ENCODE measurements at places on chromosomes 1 and 21.

DNA sequence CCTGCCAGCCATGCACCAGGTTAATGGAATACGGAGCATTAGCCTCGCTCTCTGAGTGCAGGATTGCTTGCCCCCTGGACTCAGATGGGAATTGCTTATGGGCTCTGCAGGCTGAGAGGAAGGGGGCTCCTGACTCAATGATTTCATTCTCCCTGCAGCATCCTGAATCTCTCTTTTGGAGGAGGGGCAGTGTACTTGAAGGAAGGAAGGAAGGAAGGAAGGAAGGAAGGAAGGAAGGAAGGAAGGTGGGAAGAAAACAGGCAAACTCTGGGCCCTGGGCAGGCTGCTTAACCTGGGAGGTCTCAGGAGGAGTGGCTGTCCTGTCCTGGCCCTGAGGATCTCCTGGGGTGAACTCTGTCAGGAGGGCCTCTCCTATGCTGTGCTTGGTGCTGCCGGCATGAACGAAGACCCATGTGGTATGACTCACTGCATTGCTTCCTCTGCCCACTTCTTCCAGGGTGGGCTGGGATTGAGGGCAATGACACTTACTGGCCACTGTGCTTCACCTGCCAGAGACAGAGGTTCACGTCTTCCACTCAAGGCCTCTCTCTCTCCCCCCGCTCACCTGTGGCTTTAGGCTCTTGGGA lies 257.1 kb upstream of the CSF3R start:
- no peak for DNase-seq

- no peak for DNase-seq
Observed at GRCh38 chr1:200602632-200603031, 17.9 kb downstream of the KIF14 start.

- no peak for DNase-seq
Observed at GRCh38 chr1:73903092-73903491, 294.9 kb downstream of the LRRIQ3 start.

GRCh38 chr1:8941906-8942305 lies 3.8 kb upstream of the CA6 start:
- DNase-seq: no peak

DNA sequence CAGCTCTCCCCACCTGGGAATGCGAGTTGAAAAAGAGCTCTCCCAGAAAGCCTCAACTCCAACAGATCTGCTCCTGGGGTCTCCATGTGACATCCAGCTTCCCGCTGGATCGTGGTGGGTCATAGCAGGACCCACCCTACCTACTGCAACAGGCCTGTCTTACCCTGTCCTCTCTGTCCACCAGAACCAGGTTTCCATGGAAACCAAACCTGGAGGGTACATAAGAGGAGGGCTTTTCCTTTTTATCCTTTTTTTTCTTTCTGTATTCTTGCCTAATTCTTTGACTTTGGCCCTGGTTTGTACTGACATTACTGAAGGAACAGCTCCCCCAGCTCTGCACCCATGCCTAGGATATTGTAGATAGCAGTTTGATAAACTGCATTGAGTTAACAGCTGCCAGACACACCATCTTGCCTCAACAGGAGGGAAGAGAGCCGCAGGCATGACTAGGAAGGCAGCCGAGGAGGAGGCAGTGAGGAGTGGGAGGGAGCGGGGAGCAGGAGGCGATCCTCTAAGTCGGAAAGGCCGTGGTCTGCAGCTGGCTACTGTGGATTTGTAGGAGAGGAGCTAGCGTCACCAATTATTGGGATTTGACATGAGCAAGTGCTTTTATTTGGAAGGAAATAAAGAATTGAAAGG lies 9.7 kb upstream of the FMOD start:
- DNase-seq: no peak

GRCh38 chr1:12486401-12487005 lies 131.5 kb downstream of the DHRS3 start:
- no peak for DNase-seq

- DNase-seq: no peak
Observed at GRCh38 chr1:160981584-160982411, 27.2 kb upstream of the ITLN2 start.

DNA sequence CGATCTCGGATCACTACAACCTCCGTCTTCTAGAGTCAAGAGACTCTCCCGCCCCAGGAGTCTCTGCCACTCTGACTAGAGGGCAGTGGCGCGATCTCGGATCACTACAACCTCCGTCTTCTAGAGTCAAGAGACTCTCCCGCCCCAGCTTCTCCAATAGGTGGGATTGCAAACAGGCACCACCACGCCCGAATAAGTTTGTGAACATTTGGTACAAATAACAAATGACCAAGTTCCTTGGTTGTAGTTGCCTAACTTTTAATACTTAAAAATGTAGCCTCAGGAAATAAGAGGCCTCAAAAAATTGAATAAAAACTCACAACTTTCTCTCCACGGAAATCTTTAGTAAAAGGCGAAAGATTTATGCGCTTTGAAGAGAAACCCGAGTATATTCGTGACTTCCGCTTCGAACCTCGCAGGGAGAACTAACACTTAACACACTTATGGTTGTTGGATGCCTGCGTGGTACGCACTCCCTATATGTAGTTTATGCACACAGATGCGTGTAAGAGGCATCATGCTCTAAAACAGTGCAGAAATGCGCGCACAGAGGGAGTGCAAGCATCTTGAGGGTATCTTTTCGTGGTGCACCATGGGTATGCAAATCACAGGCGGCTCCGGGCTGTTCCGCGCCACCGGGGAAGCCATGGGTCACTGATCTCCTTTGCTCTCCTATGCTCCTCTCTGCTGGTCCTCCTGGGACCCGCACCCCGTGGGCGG lies 11.4 kb downstream of the BTBD19 start:
- DNase-seq: peak; percentile 64

GRCh38 chr1:57590978-57591377 lies 167.1 kb upstream of the DAB1 start:
- DNase-seq: no peak

- no peak for DNase-seq
Observed at GRCh38 chr1:229005097-229005496, 265.8 kb upstream of the RAB4A start.

DNA sequence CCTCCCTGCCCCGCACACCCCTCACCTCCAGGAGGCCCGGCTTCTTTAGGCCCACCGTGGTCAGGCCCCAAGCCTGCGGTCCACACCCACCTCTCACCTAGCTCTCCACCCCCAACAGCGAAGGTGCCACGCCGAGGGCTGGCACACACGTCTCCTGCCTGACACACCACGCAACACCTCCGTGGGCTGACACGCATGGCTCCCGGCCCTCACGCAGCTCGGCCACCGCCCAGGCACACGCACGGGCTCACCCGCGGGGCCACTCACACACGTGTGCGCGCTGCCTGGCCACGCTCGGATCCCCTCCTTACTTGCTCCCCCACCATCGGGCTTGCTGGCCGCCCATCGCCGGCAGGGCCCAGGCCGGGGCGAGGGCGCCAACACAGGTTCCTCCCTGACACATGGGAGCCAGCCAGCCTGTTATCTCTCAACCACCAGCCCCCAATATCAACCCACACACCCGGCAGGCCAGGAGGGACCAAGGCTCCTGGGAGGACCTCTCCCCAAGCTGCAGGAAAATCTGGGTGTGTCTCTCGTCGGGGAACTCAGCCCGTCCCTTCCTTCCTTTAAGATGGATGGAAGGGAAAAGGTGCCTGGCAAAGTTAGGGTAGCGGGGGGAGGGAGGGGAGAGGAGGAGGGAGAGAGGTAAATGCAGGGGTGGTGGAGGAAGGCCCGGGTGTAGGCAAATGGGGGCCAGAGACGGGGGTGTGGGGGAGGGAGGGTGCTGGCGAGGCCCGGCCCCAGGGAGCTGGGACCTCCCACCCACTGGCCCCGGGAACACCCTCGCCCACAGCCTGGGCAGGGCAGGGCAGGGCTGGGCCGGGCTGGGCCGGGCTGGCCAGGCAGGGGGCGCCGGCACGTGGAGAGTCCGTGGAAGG lies 546 bp downstream of the ELOVL1 start:
- no peak for DNase-seq

- DNase-seq: no peak
Observed at GRCh38 chr1:197675583-197676208, 99.6 kb downstream of the DENND1B start.

GRCh38 chr1:232127190-232127589 lies 500.6 kb downstream of the DISC1 start:
- DNase-seq: no peak

- no peak for DNase-seq
Observed at GRCh38 chr1:14321422-14321821, 277.1 kb upstream of the KAZN start.

DNA sequence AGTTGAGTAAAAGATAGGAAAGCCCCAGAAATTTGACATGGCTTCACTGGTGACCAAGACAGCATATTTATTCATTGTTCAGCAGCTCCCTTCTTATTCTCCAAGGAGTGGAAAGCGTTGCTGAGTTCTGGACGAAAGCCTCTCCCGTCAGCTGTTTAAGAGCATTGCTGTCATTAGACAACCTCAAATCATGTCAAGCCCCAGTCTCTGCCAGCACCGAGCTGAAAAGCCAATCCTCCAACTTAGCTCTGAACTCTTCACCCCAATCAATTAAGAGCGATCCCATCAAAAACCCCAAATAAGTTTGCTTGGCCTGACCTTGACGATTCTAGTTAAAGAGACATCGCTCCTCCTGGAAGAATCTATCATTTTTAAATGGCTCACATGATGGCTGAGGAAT lies 110.8 kb downstream of the PLPP3 start:
- no peak for DNase-seq

DNA sequence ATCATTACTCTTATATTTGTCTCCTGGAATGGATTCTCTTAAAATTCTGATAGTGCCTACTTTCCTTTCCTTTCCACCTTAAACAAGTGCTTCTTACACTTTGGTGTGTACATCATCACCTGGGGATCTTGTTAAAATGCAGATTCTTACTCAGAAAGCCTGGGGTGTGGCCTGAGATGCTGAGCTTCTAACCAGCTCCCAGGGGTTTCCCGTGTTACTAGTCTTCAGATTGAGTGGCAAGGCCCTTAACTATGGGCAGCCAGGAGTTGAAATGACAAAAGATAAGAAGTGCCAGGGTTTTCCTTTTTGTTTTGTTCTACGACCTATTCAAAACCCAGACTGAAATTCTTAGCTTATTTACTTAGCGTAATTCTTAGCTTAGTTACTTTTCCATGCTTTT lies 159.2 kb downstream of the HFM1 start:
- no peak for DNase-seq

DNA sequence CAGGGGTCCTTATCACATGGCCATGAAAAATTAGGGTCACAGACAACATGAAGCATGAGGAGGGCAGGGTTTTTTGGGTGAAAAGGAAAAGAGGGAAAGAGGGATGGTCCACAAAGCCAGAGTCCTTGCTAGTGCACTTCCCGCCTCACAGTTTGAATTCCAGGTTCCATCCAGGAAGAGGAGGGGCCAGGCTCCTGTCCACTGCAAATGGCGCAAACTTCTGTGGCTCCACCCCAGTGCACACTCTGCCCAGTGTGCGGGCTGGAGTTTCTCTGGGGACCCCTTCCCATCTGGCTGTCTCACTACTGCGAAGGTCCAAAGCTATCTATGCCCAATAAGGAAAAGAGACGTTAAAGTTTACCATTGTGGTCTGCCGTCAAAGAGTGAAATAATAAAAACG lies 17.8 kb downstream of the AIM2 start:
- DNase-seq: no peak

GRCh38 chr21:36471254-36471723 lies 8.6 kb downstream of the CLDN14 start:
- DNase-seq: no peak

GRCh38 chr21:36265431-36265830 lies 54.6 kb upstream of the MORC3 start:
- DNase-seq: no peak

GRCh38 chr1:236998546-236998945 lies 5.7 kb downstream of the MT1HL1 start:
- DNase-seq: no peak

DNA sequence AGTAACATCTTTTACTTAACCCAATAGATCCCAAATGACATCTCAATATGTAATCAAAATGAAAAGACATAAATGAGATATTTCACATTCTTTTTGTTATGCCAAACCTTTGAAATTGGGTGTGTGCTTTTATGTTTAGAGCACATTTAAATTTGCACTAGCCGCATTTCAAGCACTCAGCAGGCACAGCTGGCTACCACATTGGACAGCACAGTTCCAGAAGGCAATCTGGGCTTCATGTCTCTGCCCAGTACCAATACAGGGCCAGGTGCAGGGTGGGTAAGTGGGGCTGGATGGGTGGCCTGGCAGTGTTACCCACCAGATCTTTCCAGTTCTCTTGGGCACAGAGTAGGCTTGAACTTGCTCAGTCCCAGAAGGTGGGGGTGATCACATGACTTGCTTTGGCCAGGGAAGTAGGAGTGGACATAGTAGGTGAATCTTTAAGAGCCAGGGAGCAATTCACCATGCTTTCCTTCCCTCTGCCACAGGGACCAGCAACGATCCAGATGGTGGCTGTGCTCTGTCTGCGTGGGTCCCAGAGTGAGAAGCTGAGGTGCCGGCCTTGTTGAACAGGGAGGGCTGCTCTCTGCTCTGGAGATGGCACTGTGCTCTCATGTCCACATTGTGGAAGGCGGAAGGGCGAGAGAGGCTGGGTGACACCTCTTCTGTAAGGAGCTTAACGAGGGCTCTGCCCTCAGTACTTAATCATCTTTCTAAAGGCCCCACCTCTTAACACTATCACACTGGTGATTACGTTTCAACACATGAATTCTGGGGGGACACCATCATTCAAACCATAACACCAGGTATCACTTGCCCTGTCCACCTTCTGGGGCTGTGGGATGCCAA lies 261.4 kb downstream of the GRIK3 start:
- DNase-seq: no peak

GRCh38 chr1:162485236-162485635 lies 12.4 kb upstream of the UHMK1 start:
- DNase-seq: no peak

- no peak for DNase-seq
Observed at GRCh38 chr1:61116421-61116820, 34.1 kb downstream of the NFIA start.

- DNase-seq: no peak
Observed at GRCh38 chr1:115469703-115470476, 131.8 kb upstream of the NGF start.

DNA sequence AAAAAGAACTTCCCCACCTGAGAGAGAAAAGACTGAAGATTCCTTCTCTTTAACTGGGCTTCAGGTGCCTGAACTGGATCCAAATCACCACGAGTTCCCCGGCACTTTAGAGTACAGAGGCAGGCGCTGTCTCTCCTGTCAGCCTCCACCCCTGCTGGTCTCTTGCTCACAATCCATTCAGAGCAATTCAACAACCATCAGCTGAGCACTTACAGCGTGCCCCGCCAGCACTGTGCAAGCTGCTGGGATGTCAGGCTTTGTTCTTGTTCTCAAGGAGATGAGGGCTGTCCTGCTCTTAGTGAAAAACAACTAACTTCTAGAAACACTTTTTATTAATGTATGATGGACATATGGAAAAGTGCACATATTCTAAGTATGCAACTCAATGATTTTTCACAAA lies 68.7 kb upstream of the VAMP3 start:
- DNase-seq: no peak

GRCh38 chr21:22192766-22193165 lies 1194.6 kb downstream of the NCAM2 start:
- no peak for DNase-seq

- no peak for DNase-seq
Observed at GRCh38 chr1:193654951-193655735, 468.7 kb upstream of the B3GALT2 start.

- DNase-seq: no peak
Observed at GRCh38 chr1:87333692-87334347, 5.1 kb downstream of the LMO4 start.
